Cardiac muscle cell (in vitro differentiated cells and primary cell): ENCODE measurements at places on chromosomes 13 and 19.
A peak's percentile ranks its signal among the peaks of the same experiment; 100 is the strongest.

- peak; percentile 82 for DNase-seq
These were observed 3.2 kb downstream of the MIDN start for GRCh38 chr19:1251330-1252220.

GRCh38 chr13:93673885-93674284 lies 447.3 kb downstream of the GPC6 start:
- no peak for DNase-seq

DNA sequence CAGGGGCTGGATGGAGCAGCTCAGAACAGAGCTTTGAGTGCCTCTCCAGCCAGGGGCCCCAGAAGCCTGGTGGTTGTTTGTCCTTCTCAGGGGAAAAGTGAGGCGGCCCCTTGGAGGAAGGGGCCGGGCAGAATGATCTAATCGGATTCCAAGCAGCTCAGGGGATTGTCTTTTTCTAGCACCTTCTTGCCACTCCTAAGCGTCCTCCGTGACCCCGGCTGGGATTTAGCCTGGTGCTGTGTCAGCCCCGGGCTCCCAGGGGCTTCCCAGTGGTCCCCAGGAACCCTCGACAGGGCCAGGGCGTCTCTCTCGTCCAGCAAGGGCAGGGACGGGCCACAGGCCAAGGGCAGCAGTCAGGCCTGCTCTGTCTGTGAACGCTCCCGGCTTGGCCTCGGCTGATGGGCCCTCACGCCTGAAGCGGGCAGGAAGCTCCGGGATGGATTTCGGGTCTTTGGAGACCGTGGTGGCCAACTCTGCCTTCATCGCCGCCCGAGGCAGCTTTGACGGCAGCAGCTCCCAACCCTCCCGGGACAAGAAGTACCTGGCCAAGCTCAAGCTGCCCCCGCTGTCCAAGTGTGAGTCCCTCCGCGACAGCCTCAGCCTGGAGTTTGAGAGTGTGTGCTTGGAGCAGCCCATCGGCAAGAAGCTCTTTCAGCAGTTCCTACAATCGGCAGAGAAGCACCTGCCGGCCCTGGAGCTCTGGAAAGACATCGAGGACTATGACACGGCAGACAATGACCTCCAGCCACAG lies at the start of gene GRK1:
GRK1 (plus strand) TSS at position 269 of the 751 bp plus-strand sequence; CDS start at position 437, 168 bp downstream.
- DNase-seq = no peak

GRCh38 chr13:108919036-108919907 lies 289.9 kb downstream of the MYO16 start:
- DNase-seq = no peak

DNA sequence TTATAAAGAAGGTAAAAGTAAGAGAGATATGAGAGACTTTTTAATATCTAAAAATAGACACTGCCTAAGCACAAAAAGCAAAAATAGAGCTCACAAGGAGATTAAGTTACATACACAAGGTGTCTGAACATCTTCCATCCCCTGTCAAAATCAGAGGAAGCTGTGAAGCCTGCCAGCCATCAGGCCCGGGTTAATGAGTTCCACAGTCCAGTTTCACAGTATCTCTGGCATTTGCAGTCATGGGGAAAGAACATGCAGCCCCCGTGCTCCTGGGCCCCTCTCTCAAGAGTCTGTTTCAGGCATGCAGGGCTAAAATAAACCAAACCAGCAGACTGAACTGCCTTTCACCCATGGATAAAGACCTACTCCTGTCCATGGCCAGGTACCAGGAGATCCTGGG lies 79.2 kb downstream of the TBC1D4 start:
- DNase-seq = no peak

DNA sequence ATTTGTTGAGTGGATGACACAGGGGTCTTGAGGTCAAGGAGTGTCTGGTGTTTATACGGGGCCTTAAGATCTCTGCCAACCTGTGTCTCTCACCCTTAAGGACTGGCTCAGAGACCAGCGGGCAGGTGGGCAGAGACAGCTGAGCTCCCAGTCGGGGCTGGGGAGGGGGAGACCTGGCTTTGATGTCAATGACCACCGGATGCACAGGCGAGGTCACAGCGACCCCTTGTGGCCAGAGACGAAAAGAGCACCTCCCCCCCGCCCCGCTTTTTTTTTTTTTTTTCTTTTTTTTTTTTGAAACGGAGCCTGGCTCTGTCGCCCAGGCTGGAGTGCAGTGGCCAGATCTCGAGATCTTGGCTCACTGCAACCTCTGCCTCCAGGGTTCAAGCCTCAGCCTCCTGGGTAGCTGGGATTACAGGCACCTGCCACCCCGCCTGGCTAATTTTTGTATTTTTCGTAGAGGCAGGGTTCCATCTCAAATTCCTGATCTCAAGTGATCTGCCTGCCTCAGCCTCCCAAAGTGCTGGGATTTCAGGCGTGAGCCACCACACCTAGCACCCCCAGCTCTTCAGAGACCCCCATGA lies 12.1 kb upstream of the KLK14 start:
- DNase-seq = peak; percentile 68

- DNase-seq = no peak
These were observed 22.7 kb downstream of the VRK3 start for GRCh38 chr19:50002386-50002960.

DNA sequence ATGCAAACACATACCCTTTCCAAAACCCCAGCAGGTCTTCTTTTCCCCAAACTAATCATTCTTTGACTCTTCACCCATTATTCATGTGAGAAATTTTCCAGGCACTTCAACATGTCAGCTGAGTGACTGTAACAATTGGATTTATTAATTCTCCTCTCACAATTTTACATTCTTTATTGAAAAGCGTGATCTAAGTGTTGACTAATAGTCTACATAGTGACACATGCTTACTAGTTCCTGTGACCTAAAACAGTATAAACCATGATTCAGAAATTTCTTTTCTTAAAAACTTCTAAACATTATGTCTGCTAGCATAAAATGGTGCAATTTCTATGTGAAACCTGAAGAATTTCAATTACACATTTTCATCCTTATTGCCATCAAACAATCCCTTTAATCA lies 532.3 kb downstream of the GPC5 start:
- no peak for DNase-seq

GRCh38 chr13:104301171-104301975 lies 1235.2 kb upstream of the SLC10A2 start:
- DNase-seq = no peak

DNA sequence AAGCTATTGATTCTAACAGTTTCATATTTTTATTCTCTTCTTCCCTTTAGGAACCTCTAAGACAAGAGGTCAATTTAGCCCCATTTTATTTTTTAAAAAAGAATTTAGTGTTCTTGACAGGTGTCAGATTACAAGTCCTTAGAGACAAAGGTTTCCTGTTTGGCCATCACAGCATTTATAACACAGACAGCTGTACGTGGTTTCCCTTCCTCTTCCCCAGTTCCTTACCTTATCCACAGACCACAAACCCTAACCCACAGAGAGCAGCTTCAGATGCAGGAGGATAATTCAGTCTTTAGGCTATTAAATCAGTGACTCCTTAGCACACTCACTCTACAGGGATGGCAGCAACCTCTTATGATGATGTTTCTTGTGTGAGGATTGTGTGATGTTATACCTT lies 1210.1 kb downstream of the DIAPH3 start:
- no peak for DNase-seq

GRCh38 chr19:49441210-49441959 lies at the start of gene SLC17A7:
Gene SLC17A7 (minus strand): TSS chr19:49441527. CDS start chr19:49441379, 148 bp downstream.
- DNase-seq = peak; percentile 68

DNA sequence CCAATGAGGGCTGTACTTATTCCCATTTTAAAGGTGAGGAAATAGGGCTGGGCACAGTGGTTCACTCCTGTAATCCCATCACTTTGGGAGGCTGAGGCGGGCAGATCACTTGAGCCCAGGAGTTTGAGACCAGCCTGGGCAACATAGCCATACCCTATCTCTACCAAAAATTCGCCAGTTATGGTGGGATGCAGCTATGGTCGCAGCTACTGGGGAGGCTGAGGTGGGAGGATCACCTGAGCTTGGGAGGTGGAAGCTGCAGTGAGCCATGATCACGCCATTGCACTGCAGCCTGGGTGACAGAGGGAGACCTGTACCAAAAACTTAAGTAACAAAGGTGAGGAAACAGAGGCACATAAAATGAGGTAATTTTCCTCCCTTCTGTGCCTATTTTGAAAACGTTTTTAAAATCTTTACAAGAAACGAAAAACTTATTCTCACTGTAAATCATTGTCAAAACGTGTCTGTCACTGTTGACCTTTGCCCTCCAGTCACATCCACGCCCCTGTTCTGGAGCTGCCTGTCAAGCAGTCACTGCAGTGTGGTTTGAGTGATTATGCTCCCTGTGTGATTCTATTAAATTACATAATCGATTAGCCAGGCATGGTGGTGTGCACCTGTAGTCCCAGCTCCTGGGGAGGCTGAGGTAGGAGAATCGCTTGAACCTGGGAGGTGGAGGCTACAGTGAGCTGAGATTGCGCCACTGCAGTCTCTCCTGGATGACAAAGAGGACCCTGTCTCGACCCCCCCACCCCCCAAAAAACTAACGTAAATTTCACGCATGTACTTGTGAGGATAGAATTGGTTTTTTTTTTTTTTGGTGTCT lies 12.5 kb downstream of the NOP53 start:
- DNase-seq = no peak
